ENCODE measurements at places on chromosomes 1 and 21.

GRCh38 chr21:42352441-42353095 lies 1.8 kb upstream of the TFF2 start:
- no peak for DNase-seq

DNA sequence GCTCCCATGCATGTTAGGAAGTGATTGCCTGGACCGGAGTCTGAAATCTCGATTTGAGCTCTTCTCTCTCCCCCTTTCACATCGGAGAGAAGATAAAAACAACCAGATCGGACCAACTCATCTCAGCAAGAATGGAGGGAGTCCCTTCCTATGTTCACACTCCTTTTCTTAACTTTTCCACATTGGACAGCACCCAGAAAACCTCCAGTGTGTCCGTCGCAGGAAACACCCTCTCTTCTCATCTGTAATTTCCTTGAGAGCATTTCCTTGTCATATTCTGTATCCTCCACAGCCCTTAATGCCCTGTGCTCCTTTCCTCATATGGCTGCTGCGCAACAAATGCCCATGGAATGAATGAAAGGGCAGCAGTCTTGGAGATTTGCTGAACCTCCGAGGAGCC lies 1.5 kb upstream of the TDRD10 start:
- no peak for DNase-seq

GRCh38 chr21:45109831-45110492 lies 35.6 kb downstream of the ADARB1 start:
- peak; percentile 34 for DNase-seq

DNA sequence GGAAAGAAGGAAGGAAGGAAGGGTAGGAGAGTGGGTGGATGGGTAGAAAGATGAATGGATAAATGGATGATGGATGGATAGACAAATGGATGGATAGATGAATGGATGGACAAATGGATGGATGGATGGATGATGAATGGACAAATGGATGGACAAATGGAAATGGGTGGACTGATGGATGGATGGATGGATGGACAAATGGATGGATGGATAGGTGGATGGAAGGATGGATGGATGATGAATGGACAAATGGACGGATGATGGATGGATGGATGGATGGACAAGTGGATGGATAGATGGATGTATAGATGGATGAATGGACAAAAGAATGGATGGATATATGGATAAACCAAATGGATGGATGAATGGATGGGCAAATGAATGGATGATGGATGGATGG lies 30.5 kb downstream of the CHD5 start:
- DNase-seq: no peak

GRCh38 chr1:229033480-229033879 lies 237.4 kb upstream of the RAB4A start:
- DNase-seq: no peak

- no peak for DNase-seq
Measured at GRCh38 chr1:95127380-95127779, 10.2 kb downstream of the TLCD4 start.

DNA sequence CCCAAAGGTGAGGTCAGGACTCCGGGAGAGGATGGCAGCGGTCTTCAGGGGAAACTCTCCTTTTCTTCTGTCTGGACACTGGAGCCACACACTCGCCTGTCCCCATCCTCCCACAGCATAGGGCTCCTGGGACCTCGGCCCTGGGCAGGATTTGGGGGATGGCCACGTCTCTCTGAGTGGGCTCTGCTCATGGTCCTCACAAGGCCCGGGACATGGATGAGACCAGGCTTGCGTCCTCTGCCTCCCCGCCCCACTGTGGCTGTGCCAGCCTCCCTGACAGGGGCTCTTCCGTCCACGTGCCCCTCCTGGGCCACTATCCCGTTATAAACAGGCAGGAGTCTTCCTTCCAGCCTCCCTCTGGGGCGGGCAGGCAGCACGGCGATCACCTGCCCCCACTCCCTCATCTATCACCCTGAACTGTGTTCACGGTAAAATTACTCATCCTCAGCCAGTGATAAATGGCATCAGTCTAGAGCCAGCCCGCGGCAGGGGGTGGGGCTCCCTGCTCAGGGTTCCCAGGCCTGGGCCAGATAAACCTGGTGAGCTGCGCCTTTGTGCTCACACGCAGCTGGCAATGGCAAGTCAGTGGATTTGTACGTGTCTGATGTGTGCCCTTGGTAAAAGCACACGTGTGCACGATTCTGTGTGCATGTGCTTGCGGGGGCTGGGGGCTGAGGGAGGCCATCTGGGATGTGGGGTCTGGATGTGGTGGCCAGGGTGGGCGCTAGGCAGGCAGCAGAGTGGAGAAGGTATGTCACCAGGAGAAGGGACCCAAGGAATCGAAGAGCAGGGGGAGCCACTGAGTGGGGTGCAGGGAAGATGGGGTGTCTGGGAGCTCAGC lies 12.6 kb upstream of the SAMD11 start:
- peak; percentile 73 for DNase-seq

Measured in kidney glomerular epithelial cell (primary cell).